SK-MEL-5 (cell line): ENCODE measurements at places on chromosomes 6 and 20.

- DNase-seq, result no peak
These were observed 7.8 kb downstream of the RBM38 start for GRCh38 chr20:57398901-57399535.

DNA sequence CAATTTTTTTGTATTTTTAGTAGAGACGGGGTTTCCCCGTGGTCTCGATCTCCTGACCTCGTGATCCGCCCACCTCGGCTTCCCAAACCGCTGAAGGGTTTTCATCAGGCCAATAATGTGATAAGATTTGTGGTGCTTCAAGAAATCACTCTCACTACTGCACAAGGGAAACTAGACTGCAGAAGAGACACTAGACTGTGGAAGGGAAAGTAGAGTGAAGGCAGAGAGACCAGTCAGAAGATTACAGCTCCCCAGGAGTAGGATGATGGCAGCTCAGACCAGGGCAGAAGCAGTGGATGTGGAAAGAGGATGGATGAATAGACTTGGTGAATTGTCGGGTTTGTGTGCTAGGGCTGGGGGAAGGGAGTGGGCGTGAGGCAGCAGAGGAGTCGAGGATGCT, 48.0 kb upstream of the GTSF1L start:
- DNase-seq, result no peak

GRCh38 chr6:118401325-118401975, 146.6 kb upstream of the PLN start:
- no peak for DNase-seq

DNA sequence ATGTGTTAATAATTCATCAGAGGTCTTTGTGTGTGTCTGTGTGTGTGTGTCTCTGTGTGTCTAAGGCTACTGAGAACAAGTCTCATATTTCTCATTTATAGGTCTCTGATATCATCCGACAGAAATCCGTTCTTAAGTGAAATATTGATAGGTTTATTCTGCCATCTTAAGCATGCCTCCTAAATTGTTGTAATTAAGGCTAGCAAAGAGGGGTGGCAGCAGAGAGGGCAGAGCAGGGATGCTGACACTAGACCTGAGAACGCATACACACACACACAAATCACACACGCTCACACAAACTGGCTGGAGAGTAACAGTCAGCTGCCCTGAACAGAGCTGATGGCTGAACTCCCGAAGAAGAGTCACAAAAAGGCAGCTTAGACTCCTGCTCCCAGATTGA, 84.9 kb upstream of the LRFN2 start:
- DNase-seq, result peak; percentile 17

DNA sequence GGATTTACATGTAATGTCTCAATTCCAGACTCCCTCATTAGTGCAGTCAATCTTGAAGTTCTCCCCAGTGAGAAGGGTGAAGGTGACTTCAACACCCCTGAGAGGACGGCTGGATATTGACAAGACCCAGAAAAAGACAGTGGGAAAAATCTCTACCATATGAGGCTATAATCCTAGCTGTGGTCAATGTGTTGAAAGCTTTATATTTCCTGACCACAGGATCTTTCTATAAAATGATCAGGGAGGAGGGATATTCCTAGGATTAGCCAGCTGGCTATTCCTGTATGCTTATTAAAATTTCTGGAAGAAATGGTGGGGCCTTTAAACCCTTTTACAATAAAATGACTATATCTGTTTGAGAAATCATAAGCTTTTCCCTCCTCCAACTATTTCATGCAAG, 43.0 kb downstream of the TFAP2B start:
- DNase-seq, result no peak

GRCh38 chr6:108546079-108547049, 14.4 kb upstream of the FOXO3 start:
- DNase-seq, result no peak

- DNase-seq, result no peak
These were observed 4.5 kb downstream of the CST11 start for GRCh38 chr20:23448167-23448566.

DNA sequence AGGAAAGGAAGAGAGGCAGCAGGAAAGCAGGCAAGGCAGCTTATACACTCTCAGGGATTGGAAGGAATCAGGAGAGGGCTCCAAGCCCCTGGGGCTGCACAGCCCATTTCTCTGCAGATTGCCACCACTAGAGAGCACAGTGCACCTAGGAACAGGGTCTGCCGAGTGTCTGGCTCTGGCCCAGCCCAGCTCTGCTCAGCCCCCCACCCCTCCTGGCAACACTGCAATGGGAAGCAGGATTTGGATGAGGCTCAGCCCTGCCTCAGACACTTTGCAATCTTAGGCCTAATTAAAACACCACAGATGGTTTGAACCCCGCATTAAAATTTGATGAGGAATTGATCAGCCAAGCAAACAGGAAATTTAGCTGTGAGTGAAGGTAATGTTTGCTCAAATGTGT, 252.7 kb downstream of the DHX35 start:
- no peak for DNase-seq

- no peak for DNase-seq
These were observed 73.7 kb downstream of the FARS2 start for GRCh38 chr6:5335020-5335419.

DNA sequence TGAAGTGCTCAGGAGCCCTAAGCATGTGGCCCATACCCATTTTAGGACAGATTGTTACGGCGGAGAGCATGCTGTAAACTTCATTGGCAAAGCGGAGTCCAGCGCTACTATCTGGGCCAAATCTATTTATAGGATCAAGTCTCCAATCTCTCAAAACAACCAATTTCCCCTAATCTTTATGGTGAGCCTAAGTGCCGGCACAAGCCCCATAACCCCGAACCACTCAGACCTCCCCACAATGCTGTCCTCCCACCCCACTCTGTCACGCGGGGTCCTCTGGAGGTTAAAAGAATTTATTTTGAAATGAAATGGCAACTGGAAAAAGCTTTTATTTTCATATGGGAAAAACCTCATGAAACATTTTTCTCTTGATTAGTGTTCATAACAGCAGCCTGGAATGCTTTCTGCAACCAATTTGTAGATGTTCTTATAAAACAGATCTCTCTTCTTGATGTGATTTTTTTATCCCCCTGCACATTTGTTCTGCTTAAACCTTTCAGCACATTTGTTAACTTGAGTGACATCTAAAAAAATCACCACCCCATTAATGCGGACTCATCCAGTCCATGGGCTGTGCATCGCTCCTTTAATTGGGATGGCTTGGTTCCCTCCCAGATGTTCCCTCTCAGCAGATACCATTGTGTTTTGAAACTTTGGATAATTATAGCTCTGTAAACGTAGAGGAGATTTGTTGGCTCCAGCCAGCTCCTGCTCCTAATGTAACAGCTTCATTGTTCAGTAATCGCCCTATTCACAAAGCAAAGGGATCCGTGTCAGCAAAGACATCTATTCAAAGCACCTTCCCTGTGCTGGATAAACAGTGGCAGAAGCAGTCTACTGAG, 323.6 kb downstream of the CD83 start:
- DNase-seq, result peak; percentile 8

DNA sequence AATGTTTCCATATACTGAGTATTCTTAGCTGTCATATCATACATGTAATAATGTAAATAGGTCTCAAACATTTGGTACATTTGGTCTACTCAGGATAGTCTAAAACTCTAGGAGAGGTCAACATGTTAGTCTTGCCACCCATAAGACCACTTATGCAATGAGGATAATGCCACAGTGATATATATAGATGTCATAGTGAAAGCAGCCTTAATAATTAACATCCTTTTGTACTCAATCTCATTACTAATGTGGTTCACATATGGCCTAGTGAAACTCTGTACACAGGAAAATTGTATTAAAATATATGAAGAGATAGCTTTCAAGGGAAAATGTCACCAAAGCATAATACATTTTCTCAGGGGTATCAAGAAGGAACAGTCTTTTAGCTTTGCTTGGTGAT, 577.9 kb downstream of the TFAP2B start:
- DNase-seq, result no peak

DNA sequence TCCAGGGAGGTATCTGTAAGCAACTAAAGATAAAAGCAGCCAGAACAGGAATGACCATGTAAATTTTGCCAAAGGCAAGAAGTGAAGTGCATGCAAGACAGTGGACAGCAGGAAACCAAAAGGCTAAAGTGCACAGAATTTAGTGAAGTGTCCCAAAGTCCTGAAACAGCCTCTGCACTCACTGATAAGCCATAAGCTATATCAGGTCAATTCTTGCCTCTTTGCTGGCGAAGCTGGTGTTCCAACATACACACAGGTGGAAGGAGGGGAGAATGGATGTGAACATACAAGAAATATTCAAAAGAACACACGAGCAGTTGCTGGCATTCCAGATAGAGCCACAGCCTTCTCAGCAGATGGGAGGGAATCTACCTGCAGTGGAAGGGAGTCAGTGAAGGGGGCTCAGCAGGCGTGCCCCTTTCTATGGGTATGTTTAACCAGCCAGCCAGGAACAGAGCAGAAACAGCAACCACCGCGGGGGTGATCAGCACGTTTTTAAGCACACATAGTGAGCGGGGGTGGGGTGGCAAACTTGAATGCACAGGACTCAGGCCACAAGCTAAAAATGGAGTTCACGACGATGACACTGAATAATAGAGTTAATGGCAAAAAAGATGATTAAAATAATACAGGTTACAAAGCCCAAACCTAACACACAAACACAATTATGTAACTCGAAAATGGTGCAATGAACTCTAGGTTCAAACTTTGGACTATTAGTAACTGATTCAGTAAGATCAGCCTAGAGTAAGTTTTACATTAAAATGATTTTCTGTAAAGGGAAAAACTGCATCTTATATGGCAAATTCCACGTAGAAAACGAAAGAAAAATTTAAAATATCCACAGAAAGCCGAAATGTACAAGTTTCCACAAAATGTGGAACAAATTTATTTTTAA, 1.2 kb downstream of the ECI2 start:
- DNase-seq, result peak; percentile 35

GRCh38 chr6:157625764-157626163, 197.3 kb upstream of the SNX9 start:
- DNase-seq, result no peak

- no peak for DNase-seq
These were observed 123.5 kb downstream of the MAN1A1 start for GRCh38 chr6:119226089-119226488.

DNA sequence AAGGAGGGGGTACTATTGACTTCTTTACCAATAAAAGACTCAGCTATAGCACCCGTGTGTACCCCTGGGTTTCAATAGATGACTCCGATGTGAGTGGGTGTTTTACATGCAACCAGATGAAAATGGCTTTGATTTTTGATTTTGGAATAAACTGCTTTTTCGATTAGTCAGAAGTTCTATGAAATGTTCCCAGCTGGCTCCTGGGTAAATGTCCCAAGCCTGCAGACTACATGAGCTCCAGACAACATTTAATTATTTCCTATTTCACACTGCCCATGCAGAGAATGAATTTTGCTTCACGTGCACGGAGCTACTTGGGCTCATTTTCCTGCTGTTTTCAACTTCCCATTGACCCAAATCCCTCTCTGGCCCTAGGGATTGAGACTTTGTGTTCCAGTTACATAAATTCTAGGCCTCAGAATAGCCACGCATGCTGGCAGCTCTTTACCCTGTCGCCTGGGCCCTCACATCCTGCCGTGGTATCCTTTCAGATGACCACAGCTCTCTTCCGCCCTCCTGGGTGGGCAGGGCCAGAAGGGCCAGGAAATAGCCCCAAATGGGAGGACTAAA, 59.7 kb downstream of the GPR6 start:
- DNase-seq, result no peak

DNA sequence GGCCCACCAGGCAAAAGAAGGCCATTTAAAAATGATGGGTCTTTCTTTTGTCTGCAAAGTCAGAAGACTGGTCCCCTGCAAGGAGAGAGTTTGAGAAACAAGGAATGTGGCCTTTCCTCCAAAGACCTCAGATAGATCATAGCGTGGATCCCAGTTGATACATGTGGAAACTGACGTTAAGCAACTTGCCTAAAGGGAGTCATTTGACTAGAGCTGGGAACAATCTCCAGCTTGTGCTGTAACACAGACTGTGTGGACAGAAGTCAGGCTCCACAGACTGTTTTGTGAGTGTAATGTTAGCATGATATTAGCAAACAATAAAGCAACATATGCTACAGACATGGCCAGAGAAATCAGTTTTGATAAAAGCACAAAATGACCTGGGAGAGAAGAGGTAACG, 140.4 kb upstream of the CITED2 start:
- DNase-seq, result peak; percentile 89

GRCh38 chr20:47097691-47098622, 203.3 kb downstream of the EYA2 start:
- no peak for DNase-seq

DNA sequence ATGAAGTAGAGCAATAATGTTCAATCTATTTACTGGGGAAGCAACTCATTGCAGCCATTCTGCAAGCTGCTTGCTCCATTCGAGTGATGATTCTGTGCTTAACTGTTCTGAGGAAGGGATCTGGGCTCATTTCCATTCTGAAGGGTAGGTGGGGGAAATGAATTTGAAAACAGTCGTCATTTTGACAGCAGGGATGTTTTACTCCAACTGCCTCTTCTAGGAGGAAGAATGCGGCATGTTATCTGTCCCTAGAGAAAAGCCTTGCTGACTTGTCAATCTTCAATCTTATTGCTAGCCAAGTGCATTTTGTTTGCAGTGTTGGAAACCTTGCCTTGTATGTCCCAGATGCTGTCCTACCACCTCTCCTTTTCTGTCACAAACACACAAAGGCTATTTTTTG, 105.9 kb downstream of the PRDM13 start:
- DNase-seq, result no peak

DNA sequence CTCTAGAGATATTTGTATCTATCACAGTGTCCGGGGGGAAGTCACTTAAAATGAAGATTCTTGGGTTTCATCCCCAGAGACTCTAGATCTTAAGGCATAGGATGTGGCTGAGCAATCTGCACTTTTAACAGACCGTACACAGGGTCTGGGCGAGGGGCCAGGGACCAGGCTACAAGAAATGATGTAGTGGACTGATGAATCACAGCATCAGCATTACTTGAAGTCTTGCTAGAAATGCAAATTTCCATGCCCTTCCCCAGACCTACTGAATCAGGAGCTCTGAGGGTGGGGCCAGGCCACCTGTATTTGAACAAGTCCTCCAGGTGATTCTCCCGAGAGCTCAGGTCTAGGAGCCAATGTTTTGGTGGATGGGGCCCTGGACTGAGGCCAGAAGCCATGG, 168.4 kb downstream of the DOK5 start:
- DNase-seq, result no peak

- no peak for DNase-seq
These were observed 174.3 kb upstream of the ID4 start for GRCh38 chr6:19662911-19663310.

GRCh38 chr6:150145830-150146229, 3.0 kb downstream of the PPP1R14C start:
- DNase-seq, result no peak

DNA sequence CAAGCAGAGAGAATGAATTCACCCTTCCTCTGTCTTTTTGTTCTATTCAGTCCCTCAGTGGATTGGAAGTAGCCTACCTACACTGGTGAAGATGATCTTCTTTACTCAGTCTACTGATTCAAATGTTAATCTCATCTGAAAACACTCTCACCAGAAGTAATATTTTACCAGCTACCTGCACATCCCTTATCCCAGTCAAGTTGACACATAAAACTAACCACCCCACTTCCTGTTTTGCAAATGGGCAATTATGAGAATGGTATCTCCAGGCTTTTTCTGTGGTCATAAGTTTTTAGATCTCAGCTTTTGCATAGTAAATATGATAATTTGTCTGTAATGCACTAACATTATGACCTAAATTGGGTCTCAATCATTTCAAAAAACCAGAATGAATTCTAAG, 228.8 kb upstream of the ECI2 start:
- no peak for DNase-seq

GRCh38 chr20:38748861-38749149, 545 bp downstream of the ACTR5 start:
- no peak for DNase-seq
